ENCODE measurements at places on chromosomes 1 and 21.

- DNase-seq = no peak
These were observed 3.8 kb upstream of the PADI3 start for GRCh38 chr1:17244821-17245740.

DNA sequence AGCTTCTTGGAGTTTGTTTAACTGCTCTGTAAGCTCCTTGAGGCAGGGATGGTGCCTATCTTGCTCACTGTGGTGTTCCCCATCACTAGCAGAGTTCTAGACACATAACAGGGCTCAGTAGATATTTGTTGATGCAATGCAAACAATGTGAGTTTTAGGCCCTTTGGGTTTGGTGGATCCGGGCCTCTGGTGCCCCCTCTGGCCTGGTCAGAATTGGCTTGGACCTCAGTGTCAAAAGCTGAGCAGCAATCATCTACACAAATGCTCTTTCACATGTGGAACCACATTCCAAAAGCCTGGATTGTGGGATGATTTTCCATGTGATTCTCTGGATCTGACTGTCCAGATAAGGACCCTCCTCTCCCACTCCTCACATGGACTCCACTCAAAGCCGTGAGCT lies 53.4 kb upstream of the BCAR3 start:
- peak; percentile 48 for DNase-seq

- no peak for DNase-seq
These were observed 55.8 kb downstream of the VANGL1 start for GRCh38 chr1:115697619-115698018.

DNA sequence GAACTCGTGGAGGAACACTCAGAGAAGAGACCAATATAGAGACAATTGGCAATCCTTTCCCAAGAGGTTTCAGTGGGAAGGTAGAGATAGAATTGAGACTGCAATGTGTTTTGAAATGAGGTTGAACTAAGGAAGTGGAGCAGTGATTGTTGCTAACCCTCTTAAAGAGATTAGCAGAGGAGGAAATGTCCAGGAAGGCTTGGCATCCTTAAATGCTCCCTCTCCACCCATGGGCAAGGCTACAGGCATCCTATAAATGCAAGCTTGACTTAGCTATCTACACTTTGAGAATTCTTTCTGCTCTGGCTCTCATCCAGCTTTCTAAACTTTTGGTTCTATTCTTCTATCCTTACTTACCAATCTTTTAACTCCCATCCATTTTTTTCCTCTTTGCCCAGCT lies 30.3 kb upstream of the XPR1 start:
- no peak for DNase-seq

DNA sequence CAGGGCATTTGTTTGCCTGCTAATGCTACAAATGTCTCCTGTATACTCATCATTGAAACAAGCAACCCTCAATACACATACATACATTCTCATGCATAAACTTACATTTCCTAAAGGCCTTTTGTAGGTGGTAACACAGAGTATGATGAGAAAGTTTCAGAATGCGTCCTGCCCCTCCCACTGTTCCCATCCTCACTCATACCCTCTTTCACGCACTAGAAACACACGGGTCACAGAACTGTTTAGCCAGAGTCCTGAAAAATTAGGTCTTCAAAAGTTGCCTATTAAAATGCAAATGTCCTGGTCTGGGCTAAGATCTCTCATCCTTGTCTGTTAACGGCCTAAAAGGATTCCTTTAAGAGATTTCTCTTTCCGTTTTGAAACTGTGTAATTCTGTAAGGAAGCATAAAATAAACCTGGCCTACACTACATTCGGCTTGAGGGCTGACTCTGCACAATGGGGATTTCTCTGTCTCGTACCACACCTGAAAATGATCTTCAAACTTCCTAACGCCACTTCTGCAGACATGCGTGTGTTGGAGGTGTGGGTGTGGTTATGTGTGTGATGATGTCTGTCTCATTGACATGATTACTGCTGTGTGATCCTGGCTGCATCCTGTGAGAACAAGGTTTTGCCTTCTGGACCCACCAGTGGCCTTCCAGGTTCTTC lies 5.3 kb upstream of the FCER1A start:
- no peak for DNase-seq

- DNase-seq = peak; percentile 72
These were observed 43.4 kb downstream of the IGSF5 start for GRCh38 chr21:39788383-39788782.

- peak; percentile 31 for DNase-seq
These were observed 156.9 kb downstream of the PPP1R12B start for GRCh38 chr1:202505356-202505755.

DNA sequence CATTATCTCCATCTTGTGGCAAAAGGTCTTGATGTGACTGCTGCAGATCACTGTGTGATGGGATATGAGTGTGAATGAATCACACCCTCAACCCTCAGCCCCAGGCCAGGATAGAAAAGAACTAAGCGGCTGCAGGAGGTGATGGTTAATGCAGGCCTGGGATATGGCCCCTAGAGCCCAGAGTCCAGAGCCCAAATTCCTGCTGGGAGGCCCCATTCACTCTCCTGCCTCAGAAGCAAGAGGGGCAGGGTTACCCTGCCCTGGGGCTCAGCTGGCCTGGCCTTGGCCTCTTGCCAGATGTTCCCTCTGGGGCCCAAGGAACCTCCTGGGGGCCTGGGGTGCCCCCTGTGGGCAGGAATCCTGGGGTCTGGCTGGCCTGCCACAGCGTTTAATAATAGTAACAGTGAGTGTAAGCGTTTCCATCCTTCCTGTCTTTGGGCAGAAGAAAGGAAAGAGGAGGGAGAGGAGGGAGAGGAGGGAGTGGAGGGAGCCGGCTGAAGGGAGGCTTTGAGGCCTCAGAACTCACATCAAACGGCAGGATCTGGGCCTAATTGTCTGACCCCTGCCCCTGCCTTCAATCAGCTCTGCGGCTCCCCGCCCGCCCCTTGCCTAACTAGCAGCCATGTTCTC lies 26.2 kb downstream of the DMAP1 start:
- DNase-seq = peak; percentile 53

GRCh38 chr21:40436261-40436660 lies 410.7 kb downstream of the DSCAM start:
- no peak for DNase-seq

DNA sequence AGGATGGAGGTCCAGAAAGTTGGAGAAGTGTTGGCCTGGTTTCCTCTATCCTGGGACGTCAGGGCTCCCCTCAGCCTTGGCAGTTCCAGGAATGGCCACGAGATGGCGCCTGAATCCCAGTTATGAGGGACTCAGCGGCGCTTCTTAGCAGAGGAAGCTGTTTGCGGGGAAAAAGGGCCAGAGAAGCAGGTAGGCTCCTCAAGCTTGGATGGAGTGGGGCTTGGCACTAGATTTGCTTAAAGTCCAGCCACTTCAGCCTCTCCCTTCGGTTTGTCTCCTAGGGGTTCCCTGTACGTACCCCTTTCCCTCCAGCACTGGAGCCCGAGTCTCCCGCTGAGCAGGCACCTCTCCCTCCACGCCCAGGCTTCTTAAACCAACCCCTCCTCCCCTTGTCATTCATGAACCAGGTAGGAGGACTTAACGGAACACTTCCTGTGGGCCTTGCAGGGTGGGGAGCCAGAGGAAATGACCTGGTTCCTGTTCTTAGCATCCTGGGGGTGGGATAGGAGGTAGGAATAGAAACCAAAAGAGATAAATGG lies 32.0 kb upstream of the TENT5B start:
- DNase-seq = peak; percentile 91

- no peak for DNase-seq
These were observed 63.1 kb downstream of the MATN1 start for GRCh38 chr1:30660241-30660640.

DNA sequence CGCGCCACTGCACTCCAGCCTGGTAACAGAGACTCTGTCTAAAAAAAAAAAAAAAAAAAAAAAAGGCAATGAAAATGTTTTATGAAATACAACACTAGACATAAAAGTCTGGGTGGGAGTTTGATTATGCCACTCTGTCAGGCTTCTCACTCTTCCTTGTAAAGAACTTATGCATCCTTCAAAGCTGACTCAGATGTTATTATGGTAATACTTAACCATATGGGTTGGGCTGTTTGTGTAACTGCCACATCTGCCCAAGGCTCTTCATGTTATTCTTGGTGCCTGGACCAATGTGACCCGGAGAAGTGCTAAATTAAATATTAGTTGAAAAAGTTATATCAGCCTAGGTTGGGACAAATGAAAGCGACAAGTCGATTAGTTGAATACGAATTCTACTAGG lies 23.8 kb downstream of the FAM89A start:
- DNase-seq = no peak

- no peak for DNase-seq
These were observed 34.1 kb upstream of the SLC25A33 start for GRCh38 chr1:9505143-9505542.

DNA sequence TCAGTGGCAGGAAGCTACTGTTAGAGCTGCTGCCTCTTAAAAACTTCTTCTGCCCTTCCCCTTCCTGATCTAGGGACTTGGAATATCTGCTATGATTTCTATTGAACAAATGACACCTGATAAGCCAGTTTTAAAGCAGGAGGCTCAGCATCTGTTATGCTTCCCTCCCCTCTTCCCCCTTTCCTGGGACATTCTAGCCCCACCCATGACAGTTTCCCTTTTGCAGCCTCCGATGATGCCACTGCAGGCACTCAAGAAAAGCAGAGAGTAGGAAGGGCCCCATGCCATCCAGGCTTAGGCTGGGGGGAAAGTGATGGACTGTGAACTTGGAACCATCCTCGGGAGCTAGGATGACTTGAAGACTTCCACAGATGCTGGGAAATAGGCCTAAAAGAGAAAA lies 15.1 kb upstream of the EPB41 start:
- no peak for DNase-seq

DNA sequence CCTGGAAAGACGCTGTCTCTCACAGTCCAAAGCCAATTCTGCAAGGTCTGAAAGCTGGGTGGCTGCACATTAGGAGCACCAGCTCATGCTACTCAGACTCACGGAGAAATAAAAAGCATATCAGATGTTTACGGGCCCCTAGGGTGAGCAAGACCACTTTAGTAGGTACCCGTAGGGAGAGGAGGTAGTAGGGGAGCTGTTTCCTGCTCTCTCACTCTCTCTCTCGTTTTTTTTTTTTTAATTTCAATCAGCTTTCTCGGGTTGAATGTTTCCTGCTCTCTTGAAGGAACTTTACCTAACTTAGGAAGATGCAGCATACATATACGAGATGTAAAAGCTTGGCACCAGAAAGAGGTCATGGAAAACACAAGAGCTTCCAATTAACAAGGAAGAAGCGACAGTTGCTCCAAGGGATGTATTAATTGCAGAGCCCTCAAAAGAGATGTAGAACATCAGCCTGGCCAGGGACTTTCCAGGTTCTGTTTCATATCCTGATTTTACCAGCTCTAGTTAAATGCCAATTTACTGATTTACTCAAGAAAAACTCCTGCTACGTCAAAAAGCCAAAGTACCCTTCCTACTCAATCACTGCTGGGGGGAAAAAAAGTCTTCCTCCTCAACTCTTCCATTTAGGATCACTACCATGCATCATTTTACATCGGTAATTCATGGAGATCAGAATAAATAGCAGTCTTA lies 3.1 kb downstream of the LORICRIN start:
- no peak for DNase-seq
